Esophagus squamous epithelium (tissue), 5 donors: ENCODE measurements at places on chromosomes 13 and 19.

DNA sequence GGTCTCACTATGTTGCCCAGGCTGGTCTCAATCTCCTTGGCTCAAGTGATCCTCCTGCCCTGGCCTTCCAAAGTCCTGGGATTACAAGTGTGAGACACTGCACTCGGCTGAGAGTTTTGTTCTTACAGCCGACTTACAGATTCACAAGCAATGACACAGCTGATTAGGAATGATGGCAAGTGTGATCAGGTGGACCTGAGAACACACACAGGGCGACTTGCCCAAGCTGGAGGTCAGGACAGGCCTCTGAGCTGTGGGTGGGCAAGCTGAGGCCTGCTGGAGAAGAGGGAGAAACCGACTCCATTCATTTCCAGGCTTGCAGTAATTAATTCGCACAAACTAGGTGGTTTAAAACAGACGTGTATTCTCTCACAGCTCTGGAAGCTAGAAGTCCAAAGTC, 8.1 kb upstream of the ATG4D start:
- no peak for DNase-seq
- peak overlapping the region; percentile 45 for H3K27ac ChIP-seq
- peaks cover 17% of the 10 kb centered on the region for H3K27me3 ChIP-seq
- no peaks in the 10 kb centered on the region for H3K36me3 ChIP-seq
- H3K4me3 ChIP-seq = no peak overlapping the region

GRCh38 chr19:44142059-44142433, 692 bp downstream of the ZNF234 start:
- H3K27ac ChIP-seq = peak overlapping the region; percentile 86
- H3K4me1 ChIP-seq = no peaks in the 10 kb centered on the region
- no peaks in the 10 kb centered on the region for H3K27me3 ChIP-seq
- H3K36me3 ChIP-seq = peaks cover 32% of the 10 kb centered on the region
- peak overlapping the region; percentile 91 for H3K4me3 ChIP-seq

GRCh38 chr13:44895264-44895952, 93.9 kb downstream of the NUFIP1 start:
- no peak overlapping the region for H3K27ac ChIP-seq
- no peaks in the 10 kb centered on the region for H3K27me3 ChIP-seq
- DNase-seq = no peak
- no peaks in the 10 kb centered on the region for H3K36me3 ChIP-seq
- peaks cover 5% of the 10 kb centered on the region for H3K4me1 ChIP-seq

GRCh38 chr19:54073829-54074228, 7.3 kb downstream of the TARM1 start:
- H3K36me3 ChIP-seq = no peaks in the 10 kb centered on the region
- H3K4me1 ChIP-seq = no peaks in the 10 kb centered on the region
- H3K4me3 ChIP-seq = no peak overlapping the region
- H3K27ac ChIP-seq = no peak overlapping the region
- no peak for DNase-seq
- H3K27me3 ChIP-seq = no peaks in the 10 kb centered on the region

DNA sequence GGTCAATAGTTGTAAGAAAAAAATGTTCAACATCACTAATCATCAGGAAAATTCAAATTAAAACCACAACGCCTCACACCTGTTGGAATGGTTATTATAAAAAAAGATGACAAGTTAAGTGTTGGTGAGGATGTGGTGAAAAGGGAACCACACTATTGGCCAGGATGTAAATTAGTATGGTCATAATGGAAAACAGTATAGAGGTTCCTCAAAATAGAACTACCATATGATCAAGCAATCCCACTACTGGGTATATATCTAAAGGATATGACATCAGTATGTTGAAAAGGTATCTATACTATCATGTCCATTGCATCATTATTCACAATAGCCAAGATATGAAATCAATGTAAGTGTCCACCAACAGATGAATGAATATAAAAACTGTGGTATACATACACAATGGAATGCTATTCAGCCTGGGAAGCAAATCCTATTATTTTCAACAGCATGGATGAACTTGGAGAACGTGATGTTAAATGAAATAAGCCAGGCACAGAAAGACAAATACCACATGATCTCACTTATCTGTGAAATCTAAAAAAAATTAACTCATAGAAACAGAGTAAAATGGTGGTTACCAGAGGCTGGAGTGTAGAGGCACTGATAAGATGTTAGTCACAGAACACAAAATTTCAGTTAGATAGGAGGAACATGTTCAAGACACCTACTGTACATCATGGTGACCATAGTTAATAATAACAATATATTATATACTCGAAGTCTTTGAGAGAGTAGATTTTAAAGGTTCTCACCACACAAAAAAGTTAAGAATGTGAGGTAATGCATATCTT, 56.6 kb downstream of the TBC1D4 start:
- H3K27me3 ChIP-seq = no peaks in the 10 kb centered on the region
- no peak overlapping the region for H3K27ac ChIP-seq
- H3K36me3 ChIP-seq = no peaks in the 10 kb centered on the region
- peaks cover 20% of the 10 kb centered on the region for H3K4me1 ChIP-seq
- no peak overlapping the region for H3K4me3 ChIP-seq

DNA sequence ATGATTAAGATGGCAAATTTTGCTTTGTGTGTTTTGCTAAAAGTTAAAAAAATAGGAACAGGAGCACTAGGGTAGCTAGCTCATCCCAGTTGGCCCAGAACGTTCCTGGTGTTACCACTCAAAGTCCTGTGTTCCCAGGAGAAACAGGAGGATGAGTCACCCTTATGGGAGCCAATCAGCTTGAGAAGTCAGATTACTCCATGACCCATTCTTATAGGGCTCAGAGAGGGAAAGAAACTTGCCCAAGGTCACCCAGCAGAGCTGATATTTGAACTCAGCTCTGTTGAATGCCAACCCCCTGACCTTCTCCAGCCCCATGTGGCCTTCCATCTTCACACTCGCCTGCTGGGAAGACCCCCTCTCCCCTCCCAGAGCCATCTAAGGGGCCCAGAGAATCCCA, 13.0 kb downstream of the NMRK2 start:
- H3K4me1 ChIP-seq = no peaks in the 10 kb centered on the region
- no peaks in the 10 kb centered on the region for H3K27me3 ChIP-seq
- H3K36me3 ChIP-seq = no peaks in the 10 kb centered on the region
- no peak for DNase-seq

DNA sequence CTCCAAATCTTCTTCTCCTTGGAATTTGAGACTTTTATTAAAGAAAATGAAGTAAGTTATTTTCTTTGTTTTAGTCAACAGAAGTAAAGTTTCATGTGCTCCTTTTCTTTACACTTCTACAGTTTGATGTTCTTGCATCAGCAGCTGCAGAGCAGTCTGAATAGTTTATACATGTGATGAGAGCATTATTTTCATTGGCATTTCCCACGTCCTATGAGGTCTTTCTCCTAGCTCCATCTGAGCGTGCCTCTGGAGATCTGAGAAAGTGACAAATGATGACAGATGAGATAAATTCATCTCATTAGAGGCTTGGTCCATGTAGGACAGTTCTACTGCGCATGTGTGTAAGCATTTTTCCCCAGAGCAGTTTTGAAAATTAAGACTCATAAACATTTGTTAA, 1290.0 kb downstream of the UQCRFS1 start:
- no peak overlapping the region for H3K27ac ChIP-seq
- H3K27me3 ChIP-seq = no peaks in the 10 kb centered on the region
- no peaks in the 10 kb centered on the region for H3K36me3 ChIP-seq
- no peaks in the 10 kb centered on the region for H3K4me1 ChIP-seq
- no peak for DNase-seq
- no peak overlapping the region for H3K4me3 ChIP-seq

DNA sequence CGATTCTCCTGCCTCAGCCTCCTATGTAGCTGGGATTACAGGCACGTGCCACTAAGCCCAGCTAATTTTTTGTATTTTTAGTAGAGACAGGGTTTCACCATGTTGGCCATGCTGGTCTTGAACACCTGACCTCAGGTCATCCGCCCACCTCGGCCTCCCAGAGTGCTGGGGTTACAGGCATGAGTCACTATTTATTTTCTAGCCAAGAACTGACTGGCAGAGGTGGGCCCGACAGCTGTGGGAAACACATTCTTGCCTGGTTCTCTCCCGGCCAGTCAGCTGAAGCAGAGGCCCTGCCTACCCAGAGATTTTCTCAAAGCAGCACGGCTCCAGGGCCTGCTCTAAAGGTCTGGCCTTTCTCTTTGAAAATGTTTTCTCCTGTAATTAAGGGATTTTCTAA, 108.0 kb downstream of the KCTD15 start:
- H3K36me3 ChIP-seq = no peaks in the 10 kb centered on the region
- H3K27me3 ChIP-seq = peaks cover 28% of the 10 kb centered on the region
- peak overlapping the region; percentile 39 for H3K4me3 ChIP-seq
- H3K27ac ChIP-seq = peak overlapping the region; percentile 93
- peaks cover 52% of the 10 kb centered on the region for H3K4me1 ChIP-seq

DNA sequence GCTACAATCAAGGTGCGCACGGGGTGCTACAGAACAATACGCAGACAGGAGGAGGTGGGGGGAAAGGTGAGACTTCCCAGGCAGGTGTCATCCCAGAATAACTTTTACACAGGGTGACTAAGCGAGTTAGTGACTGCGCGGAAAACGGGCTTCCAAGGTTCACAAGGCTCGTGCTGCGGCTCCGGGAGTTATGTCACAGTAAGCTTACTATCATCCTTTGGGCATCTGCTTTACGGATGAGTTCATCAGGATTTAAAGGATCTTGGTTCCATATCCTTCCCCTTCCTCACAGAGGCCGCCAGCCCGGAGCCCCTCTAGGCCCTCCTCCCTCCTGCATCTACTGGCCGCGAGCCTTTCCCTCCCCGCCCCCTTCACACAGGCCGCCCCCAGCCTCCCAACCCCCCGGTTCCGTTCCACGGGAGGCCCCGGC, 474 bp upstream of the IFT88 start:
- peak overlapping the region; percentile 94 for H3K27ac ChIP-seq
- H3K4me3 ChIP-seq = peak overlapping the region; percentile 71
- no peak for DNase-seq
- no peaks in the 10 kb centered on the region for H3K27me3 ChIP-seq
